ENCODE measurements at places on chromosomes 5 and 9.

DNA sequence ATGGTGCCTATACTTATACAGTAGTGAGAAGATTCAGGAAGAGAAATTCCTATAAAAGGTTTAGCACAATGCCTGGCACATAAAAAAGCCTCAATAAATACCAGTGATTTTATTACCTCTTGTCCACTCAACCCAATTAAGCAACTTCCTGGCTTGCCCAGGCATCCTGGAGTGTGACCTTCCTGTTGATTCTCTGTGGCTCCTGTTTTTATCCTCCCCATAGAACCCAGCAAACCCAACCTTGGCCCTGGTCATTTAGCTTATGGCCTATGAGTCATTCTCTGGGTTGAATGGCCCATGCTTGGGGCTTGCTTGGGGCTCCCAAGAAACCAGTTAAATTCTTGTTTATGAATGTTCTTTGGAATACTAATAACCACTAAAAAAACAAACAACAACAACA is 21.4 kb upstream of the SPARC start:
- no peak for DNase-seq

- DNase-seq = no peak
Measured at GRCh38 chr9:125942125-125942524, 195.0 kb downstream of the PBX3 start.

GRCh38 chr5:126801992-126802294 is 25.0 kb downstream of the LMNB1 start:
- no peak for DNase-seq

DNA sequence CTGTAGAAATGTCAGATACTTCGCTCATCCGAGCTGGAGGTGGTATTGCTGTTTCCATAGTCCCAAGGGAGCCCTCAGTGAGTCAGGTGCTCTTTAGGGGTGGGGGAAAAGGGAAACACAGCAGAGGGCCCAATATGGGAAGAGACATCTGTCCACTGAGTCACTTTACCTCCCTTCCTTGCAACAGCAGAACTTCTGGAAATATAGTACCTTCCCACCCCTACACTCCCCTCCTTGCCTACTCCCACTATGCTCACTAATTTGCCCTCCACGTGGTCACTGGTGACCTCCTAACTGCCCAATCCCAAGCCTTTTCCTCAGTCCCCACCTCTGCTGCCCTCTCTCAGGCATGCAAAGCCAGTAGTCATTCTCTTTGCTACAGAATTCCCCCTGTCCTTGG is 1.9 kb downstream of the HK3 start:
- DNase-seq = no peak

- no peak for DNase-seq
Measured at GRCh38 chr5:137858223-137858916, 9.3 kb upstream of the MYOT start.

DNA sequence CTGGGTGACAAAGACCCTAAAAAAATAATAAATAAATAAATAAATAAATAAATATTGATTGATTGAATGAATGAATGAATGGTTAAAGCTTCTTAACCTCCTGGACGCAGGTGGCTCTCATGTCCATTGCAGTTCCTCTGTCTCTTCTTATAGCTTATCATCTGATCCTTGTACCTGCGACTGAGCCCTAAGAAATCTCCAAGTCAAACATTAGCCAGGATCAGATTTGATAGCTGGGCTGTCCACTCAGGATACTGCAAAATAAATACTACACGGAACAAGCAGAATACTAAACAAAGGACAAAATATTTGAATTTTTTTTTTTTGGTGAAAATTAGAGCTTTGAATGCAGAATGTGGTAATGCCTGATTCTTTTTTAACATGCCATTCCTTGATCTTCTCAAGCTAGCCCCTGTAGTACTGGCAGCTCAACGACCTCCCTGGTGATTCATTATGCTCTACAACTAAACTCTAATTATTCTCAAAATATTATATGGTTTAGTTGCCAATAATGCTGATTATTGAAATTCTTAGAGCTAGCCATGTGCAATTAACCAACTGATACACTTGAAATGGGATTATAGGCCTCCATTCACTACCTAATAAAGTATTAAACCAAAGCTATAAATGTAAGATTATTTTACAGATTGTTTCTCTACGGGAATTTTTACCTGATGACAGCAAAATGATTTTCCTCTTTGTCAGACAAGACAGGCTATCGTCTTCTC is 9.9 kb upstream of the TMEM245 start:
- DNase-seq = no peak

DNA sequence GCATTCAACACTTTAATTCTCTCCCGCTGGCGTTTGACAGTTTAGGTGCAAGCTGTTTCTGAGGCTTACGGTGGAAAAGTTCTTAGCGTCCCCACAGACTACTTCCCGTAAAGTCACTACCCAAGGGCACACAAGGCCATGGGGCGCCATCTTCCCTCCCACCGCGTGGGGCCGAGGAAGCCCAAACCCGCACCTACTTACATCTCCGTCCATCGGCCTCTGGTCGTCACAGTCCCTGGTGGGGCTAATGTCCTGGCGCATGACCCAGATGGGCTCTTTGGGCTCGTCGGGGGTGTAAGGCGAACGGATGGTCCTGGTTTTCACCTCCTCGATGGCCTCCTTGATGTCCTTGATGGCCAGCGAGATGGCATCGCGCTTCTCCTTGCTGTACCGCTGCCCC is 156.4 kb downstream of the APBA1 start:
- DNase-seq = no peak

GRCh38 chr5:109721741-109722140 is 32.0 kb downstream of the MAN2A1 start:
- DNase-seq = no peak

GRCh38 chr5:131532031-131532640 is 102.9 kb downstream of the RAPGEF6 start:
- no peak for DNase-seq

DNA sequence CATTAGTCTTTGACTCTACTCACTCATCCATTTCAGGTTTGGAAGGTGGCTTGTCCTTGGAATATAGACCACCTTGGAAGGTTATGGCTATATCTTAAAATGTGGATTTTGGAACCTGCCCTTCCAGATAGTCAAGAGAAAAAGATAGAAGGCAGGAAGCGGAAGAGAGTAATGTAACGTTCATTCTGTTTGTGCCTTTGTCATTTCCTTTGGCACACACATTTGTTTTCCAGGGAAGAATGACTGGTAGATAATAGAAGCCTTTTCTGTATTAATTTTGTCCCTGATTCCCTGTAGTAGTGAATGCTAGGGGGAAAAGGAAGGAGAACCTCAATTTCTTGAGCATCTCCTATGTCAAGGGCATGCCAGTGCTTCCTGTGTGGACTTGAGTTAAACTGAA is 54.7 kb downstream of the PPIC start:
- no peak for DNase-seq

DNA sequence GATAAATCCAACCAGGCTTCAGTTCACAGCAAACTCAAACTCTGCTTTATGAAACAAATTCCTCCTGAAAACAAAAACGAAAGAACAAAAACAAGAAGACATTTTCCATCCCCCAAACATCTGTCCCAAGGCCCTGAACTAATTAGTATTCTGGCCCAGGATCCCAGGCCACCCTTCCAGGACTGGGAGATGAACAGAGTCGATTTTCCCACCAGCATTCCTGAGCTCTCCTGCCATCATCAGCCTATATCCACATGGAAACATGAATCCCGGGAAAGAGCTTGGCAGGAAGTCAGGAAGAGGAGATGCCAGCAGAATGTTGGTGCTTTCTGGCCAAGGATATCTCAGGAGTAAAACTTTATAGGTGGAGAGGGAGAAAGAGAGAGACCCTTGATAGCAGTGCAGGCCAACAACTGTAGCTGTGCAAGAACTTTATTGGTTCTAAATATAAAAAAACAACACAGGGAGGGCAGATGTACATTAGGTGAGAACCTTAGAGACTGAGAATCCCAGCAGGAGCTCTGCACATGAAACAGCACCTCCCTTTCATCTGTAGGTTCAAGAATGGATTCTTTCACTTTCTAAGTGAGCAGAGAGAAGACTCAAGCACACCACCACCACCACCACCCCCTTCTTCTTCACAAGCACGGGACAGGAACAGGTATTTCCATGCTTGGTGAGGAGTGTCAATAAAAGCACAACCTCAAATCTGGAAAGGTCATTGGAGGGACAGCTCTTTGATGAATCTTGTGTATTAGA is 190.7 kb upstream of the TAS2R1 start:
- DNase-seq = no peak

- DNase-seq = no peak
Measured at GRCh38 chr9:113164536-113165300, 13.9 kb downstream of the SLC31A2 start.

DNA sequence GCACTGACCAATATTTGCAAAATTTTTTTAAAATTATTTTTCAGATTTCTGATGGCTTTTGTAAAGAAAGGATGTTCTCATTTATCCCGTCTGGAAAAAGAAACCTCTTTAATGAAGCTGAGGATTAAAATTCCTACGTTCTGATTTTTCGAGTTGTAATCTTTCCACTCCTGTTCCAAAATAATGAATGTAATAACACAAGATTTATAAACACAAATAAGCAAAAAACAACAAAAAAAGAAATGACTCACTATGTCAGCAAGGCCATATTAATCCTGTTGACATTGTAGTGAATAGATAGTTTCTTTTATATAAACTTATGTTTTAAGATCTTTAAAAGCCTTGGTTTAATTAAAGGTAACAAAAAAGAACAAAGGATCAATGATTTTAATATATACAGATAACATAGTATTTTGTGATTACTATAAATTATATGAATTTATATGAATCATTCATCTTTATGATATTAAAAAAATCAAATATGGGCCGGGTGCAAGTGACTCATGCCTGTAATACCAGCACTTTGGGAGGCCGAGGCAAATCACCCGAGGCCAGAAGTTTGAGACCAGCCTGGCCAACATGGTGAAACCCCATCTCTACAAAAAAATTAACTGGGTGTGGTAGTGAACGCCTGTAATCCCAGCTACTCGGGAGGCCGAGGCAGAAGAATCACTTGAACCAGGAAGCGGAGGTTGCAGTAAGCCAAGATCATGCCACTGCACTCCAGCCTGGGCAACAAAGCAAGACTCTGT is 336.6 kb upstream of the DAB2 start:
- no peak for DNase-seq

- DNase-seq = no peak
Measured at GRCh38 chr9:135394699-135395645, 84.6 kb upstream of the PPP1R26 start.

GRCh38 chr5:7837403-7837802 is 13.5 kb downstream of the CFAP90 start:
- no peak for DNase-seq

DNA sequence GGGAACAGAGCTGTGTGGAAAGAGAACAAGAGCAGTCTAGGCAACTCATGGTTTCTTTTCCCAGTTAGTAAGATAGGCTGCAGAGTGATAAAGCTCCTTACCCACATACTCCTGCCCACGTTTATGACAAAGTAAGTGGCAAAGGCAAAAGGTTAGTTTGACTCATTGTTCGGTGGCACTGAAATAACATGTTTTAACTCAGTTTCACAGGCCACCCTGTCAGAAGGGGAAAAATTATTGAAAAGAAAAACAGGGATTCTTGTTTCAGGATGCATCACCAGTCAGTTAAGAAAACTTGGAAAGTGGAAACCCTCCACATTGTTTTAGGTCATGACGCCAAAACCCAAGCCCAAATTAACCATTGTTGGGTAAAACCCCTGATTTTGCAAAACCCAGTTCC is 22.3 kb upstream of the DAB2 start:
- no peak for DNase-seq

DNA sequence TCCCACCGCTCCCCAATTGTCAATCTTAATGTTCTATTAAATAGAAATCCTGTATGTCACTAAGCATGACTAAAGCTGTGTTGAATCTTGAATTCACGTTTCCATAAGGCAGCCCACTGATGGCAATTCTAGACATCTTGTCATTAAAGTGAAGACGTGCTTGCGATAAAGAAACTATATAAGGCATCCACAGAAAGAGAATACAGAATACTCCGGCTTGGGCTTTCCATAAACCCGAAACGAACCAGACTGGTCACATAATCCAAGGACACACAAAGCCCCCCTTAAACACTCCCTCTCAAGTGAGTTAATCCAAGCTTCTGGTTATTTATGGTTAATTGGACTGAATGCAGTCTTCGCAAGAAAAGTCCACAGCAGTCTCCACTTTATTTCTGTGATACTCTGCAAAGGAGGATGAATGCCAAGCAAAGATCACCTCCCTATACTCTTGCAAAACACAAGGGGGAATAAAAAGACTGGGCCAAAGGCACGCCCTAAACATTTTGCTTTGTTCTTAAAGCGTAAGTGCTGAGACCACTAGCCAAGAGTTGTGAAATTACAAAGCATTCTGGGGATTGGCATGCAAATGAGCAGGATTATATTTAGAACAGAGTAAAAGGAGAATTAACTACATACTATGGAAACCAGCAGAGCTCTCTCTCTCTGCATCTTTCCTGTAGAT is 54.7 kb downstream of the DPYSL3 start:
- no peak for DNase-seq

DNA sequence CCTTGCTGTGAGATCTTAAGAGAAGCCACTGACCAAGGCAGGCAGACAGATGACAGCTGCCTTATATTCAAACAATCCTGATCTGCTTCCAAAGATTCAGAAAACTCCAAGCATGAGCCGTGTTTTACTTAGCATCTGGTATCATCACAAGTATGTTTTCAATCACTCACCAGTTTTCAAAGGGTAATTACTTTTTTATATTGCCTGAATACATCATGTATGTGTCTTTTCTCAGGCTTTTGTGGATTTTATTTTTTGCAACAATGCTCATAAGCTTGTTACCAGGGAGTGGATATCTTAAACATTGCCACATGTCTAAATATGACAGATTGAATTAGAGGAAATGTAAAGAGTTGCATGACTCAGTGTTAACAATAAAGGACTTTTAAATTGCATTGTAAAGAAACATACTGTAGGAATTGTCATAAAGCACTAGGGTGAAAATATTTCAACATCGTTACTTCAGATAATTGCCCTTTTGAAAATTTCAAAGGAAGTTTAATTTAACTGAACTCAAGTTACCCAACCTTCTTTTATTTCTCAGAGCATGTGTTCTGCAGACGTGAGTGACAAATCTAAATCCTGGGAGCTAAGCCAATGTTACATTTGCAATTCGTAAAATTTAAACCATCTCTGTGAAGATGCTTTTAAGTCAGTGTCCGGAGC is 326.1 kb downstream of the PLK2 start:
- no peak for DNase-seq

DNA sequence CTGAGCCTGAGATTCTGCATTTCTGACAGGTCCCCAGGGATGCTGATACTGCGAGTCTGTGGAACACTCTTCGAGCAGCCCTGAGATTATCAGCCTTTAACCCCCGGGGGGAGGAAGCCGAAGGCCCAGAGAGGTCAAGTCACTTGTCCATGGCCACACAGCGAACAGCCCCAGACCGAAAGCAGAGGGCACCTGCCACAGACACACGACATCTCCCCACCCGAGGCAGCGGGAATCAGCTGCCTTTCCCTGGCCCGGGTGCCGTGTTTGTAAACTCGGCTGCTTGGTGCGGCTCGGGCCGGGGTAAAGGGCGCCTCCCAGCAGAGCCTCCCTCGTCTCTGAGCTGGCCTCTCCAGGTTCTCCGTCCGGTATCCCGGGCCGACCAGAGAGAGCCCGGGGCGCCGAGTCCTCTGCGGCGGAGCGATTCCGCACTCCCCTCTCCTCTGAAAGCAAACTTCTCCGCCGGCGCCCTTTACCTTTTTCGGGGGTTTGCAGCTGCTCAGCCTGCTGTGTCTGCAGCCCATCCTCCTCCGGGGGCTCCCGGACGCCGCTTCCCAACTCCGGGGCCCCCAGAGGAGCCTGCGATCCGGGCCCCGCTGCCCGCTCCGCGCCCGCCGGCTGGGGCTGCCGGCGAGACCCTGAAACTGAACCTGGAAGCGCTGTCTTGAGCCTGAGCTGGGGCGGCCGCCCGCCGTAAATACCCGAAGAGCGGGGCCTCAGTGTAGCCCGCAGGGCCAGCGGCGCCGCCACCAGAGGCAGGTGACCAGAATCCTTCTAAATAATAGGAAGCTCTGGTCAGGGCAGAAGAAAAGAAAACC is at the start of gene CCDC69:
TSS of gene CCDC69 (minus strand) at position 646 of the 818 bp plus-strand sequence. CDS start at position 524, 122 bp downstream.
- DNase-seq = no peak

Data from activated CD8-positive, alpha-beta memory T cell treated with anti-CD3 and anti-CD28 coated beads for 1 hour (primary cell).